Epithelial cell of prostate (primary cell): ENCODE measurements at places on chromosomes 5 and 9.

DNA sequence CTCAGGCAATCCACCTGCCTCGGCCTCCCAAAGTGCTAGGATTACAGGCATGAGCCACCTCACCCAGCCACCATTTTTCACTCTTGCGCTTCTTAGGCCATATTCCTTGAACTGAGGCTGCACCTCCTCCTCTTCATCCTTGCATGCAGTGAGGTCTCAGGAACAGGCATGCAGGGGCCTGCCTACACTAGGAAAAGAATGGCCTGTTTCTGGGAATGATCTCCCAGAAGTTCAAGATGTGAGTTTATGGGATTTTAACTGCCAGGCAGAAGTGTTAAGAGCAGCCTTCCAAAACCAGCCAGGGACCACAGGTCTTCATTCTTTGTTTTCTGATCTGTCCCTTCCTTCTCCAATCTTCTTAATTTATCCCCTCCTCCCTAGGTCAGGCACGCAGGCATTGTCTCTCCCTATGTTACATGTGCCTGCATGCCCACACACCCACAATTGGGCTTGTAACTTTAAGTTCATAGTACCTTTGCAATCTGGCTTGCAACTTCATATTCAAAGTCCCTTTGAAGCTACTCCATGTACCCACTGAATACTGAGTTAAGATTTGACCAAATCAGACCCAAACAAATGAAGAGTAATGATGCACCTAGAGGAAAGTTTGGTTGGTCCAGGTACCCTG lies 10.5 kb upstream of the HSPA4 start:
- DNase-seq: peak; percentile 56

GRCh38 chr5:128965011-128965637 lies at the start of gene SLC27A6:
Gene SLC27A6 (plus strand): TSS chr5:128965488. CDS start chr5:128966138, 650 bp downstream.
- no peak for DNase-seq

- no peak for DNase-seq
These were observed 13.6 kb downstream of the NTNG2 start for GRCh38 chr9:132175431-132175830.

- DNase-seq: peak; percentile 45
These were observed 60.9 kb downstream of the YTHDC2 start for GRCh38 chr5:113574417-113574816.

GRCh38 chr5:142100307-142100706 lies 8.3 kb upstream of the NDFIP1 start:
- no peak for DNase-seq

- DNase-seq: no peak
These were observed 54.0 kb upstream of the GRIN3A start for GRCh38 chr9:101792475-101792874.

DNA sequence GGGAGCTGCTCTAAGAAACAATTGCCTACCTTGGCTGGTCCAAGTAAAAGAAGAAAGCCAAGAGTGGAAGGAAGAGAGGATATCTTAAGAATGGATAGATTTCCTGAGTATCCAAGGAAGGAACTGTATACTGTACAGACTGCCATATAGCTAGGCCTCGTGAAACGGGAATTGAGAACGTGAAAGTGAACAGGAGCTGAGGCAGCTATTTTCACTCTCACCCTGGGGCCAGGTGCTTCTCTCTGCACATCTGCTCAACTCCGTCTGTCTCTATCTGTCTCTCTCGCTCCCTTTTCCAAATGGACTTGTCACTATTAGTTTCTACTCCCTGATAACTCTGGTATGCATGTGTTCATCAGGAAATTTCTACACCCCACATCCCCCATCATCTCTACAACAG lies 35.9 kb upstream of the TESK1 start:
- DNase-seq: no peak

- no peak for DNase-seq
These were observed 23.5 kb upstream of the EBF1 start for GRCh38 chr5:159123189-159123588.

- DNase-seq: no peak
These were observed 7.4 kb downstream of the REEP5 start for GRCh38 chr5:112914584-112914983.

DNA sequence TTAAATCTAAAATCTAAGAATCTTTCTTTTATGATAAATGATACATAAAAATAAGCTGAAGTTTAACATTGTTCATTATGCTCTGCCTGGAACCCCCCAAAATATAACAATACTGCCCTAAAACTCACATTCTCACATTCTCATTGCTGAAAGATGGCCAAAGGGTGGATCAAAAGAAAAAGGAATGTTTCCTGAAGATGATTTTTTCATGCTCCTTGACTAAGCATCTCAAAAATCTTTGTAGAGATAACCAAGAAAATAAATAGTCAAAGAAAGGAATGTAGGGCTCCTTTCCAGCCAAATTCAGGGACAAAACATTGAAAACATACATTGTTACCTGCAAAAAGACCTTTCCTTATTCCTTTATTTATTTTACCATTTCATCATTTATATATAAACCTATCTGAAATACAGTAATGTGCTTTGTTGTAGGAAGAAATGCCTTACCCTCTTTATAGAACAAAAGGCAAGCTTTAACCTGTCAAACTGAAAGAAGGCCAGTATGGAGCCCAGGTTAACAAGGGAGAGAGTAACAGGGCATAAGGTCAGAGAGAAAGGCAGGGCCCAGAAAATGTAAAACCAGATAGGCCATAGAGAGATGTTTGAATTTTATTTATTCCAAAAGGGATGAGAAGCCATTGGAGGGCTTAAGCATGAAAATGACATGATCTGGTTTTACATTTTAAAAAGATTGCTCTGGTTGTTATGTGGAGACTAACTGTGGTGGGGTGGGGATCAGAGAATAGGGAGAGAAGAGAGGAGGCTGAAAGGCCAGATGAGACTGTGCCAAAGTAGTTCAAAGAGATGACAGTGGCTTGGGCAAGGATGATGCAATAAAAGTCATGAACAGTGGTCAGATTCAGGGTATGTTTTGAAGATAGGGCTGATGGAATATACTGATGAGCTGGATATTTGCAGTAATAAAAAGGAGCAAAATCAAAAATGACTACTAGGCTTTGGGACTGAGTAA lies 37.3 kb upstream of the CDK5RAP2 start:
- no peak for DNase-seq

DNA sequence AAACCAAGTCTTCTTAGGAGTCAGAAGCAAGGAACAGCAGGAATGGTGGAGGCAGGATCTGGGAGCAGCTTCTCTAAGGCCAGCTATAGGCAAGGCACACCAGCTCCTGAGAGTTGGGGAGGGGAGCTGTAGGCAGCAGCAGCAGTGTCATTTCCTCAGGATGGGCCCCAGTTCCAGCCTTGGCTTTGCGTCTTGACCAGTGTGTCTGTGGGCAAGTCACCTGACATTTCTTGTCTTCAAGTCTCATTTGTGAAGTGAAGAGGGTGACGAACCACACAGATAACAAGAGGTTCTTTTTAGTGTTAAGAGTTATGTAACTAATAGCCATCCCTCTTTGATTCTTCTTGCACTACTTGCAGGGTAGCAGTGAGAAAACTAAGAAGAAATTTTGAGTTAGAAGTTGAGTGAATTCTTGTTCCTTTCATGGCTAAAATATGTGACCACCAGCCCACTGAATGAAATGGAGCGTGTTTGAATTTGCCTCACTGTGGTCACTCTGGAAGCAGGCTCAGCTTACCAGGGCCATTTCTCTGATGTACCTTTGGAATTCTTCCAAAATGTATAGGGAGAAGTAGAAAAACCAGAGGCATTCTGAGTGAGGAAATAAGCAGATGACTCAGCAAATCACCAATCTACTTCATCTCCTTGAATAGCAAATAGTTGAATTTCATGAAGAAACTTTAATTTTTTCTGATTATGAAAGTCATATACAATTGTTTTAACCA lies 42.4 kb downstream of the RHOBTB3 start:
- no peak for DNase-seq

GRCh38 chr9:95096807-95097206 lies 220.7 kb downstream of the FANCC start:
- no peak for DNase-seq

DNA sequence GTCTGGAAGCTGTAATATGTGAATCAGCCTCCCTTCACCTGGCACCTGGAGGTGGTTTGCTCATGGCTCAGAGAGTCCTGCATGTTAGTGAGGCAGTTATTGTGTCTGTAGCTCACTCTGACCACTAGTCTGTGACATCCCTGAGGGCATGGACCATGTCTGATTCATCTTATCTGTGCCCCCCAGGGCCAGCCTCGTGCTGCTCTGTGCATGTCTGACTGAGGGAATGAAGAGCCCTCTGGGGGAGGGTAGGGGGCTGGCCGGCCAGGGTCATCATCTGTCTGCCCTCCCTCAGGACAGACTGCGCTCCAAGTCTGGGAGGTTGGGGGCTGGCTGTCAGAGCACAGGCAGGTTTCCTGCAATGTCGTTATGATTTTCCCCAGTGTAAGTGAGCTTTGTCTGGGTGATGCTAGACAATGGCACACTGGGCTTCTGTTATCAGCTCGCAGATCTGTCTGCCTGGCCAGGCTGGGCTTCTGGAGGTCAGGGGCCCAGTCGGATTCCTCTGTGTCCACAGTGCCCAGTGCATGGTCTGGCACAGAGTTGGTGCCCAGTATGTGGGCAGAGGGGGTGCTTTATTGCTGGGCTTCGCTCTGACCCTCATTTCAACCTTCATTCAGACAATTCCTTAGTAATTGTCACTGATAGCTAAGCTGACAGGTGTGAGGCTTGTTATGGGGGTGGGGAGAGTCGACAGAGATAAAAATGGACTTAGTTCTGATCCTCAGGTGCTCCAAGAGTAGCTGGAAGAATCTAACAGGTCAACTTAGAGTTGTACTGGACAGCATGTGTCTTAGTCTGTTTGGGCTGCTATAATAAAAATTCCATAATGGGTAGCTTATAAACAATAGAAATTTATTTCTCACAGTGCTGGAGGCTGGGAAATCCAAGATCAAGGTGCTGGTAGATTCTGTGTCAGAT lies 85.7 kb upstream of the SHB start:
- DNase-seq: no peak

- DNase-seq: no peak
These were observed 417.0 kb downstream of the MAN2A1 start for GRCh38 chr5:110106750-110107149.

DNA sequence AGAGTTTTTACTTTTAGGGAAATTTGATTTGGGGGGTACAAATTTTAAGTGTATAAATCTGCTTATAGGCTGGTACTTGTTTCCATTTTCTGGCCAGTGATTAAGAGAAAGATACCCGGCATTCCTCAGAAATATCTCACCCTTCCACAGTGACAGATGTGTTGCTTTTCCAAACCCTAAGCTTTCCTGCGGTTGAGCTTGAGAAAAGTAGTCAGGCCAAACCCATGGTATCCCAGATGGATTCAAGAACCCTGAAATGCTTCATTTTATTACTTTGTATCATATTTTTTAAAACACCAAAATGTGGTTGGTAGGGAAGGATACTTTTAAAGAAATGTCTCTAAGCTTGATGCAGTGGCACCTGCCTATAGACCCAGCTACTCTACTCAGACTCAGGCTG lies 23.5 kb downstream of the SPTAN1 start:
- DNase-seq: no peak

DNA sequence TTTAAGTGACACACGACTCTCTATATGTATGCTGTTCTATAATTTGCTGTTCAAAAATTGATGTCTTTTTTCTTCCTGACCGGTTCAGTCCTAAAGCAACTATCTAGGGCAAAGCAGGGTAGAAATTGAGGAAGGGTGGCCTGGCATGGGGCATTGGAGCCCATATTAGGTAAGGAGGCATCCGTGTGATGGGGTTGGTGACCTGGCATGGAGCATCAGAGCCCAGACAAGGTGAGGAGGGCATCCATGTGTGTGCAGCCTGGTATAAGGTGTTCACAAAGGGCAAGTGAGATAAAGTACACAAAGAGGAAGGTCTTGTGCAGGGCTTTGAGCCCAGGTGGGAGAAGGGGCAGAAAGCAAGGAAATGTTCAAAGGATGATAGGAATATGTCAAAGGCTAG lies 104.9 kb downstream of the PAM start:
- no peak for DNase-seq
